ENCODE measurements at places on chromosomes 5 and 9. TPM values are rescaled to one million over a fixed set of nuclear protein-coding genes. Genes with fewer than 3 reads are reported as not detected.

DNA sequence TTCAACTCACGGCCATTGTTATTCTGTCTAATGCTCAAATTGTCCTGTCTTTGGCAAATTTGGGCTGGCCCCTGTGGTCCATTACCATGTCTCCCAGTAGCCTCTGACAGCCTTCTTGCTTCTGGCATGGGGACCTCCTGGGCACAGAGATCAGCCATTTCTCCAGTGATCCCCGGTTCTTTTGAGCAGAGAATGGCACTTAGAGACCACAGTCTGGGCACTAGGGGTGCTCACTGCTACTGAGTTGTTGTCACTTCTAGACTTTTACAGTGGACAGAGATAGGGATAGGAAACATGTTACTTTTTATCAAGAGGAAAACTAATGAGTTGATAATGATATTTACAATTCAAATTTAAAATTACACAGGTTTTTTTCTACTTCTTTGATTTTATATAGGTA lies 47.6 kb upstream of the BARHL1 start:
- DNase-seq = no peak

- no peak for DNase-seq
Measured at GRCh38 chr9:90330231-90330630, 312.4 kb downstream of the DIRAS2 start.

GRCh38 chr5:89756955-89757354 lies 652.6 kb downstream of the CETN3 start:
- DNase-seq = no peak

Gene ANKRD55
- total RNA-seq = not detected

Gene STKLD1
- not detected for total RNA-seq

DNA sequence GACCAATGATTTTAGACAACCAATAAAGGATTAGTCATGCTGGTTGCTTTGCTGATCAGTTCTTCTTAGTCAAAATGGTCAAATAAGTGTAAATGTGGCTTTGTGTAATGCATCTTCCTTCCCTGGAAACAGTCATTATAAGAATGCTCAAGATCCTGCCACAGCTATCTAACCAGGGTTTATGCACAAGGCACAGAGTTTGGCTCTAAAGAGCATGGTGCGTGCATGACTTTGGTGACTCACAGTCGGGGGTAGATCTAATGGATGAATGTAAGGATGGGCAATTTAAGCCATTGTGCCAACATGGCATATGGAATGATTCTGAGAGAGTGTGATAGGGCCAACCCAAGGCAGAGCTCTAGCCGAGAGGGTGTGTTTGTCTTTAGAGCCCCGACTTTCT lies 6.5 kb downstream of the LIX1 start:
- no peak for DNase-seq

DNA sequence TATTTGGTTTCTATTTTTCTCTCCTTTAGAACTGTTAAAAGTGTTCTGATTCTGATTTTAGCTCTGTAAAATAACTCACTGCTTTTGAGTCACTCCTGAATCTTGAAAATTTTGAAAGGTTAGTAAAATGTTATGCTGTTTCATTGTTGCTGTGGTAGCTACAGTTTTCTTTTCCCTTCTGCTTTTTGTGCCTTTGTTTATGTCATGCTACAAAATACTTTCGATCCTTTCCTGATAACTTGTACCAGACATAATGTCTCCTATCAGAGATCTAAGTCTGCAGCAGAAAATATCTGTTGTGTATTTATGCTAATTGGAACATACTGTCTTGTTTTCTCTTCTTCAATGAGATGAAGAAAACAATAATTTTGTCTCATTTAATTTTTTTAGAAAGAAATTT lies 26.9 kb upstream of the CEP120 start:
- DNase-seq = no peak

- DNase-seq = no peak
Measured at GRCh38 chr9:131382850-131383729, 10.8 kb upstream of the PRRC2B start.

GRCh38 chr5:90747693-90748092 lies 189.1 kb downstream of the ADGRV1 start:
- no peak for DNase-seq

GRCh38 chr5:62627121-62627520 lies 48.5 kb downstream of the LRRC70 start:
- no peak for DNase-seq

DNA sequence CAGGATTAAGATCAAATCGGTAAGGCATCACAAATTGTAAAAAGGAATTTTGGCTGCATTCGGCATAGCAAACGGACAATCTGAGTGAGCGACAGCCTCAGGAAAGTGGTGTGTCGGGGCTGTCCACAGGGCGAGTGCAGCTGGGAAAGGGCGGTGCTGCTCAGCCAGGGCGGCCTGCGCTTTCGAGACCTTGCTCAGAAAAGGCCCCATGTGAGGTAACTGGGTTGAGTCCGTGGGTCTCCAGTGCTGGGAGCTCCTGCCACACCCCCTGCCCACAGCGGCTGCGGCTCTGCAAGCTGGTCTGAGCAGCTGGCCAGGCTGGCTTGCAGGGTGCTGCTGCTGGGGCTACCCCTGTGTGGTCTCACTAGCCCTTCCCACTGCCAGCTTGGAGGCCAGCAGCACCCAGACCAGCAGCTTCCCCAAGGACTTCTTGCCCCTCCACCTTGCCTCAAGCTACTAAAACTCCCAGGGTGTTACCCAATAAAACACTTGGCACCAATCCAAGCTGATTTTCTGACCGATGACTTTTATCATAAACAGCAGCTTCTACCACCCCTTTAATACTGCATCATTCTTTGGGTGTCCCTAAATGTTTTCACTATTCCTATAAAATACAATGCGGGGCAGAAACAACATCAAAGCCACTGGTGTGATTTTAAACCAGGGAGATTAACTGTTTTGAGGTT lies 6.2 kb downstream of the SURF2 start:
- no peak for DNase-seq

- DNase-seq = no peak
Measured at GRCh38 chr5:873328-873727, 19.3 kb downstream of the BRD9 start.

DNA sequence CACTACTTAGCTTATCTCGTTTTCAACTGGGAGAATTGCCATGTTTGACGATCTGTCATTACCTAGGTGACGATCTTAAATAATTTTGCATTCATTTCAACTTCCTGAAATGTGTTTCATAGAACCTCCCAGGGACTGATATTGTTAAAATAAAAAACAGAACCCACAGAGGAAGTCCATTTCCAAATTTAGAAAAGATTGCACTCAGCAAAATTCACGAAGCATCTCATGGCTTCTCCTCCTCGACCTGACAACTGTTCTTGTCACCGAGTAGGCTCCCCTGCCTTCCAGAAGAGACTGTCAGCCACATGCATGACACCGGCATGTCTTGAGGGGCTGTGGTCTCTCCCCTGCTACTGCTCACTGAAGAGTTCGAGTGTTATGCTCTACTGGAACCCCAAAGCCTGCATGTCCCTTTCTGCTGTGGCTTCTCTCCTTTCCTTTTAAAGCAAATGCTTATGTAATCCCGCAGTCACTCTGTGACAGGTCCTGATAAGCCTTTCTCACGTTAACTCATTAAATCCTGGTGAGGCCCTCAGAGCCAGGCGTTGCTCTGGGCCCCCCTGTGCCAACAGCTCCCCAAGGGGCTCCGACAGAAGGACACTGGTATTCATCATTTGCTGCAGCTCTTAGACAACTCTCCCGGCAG lies 26.8 kb upstream of the ANKRD33B start:
- DNase-seq = no peak

Gene ENTPD8
- 48.3 TPM for total RNA-seq
